ENCODE measurements at places on chromosomes 12 and 14. TPM values are rescaled to one million over a fixed set of nuclear protein-coding genes. Genes with fewer than 3 reads are reported as not detected.

DNA sequence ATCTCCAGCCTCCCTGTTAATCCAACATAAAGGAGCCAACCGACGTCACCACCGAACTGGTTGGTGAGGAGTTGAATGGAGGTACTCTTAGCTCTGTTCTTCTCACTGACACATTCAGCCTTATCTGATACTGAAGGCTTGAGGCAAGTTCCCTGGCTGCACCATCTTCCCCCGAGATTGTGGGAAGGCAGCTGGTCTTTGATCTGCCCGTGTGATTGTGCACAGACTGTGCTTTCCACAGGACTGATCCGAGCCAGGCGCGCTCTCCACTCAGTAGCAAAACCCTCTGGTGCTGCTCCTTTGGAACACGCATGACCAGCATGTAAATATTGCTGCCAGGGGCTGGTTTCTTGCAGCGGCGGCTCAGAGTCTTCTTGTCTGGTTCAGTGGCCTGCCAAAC lies 30.1 kb upstream of the DLK1 start:
- no peak for DNase-seq

The DNAJC22 gene
- polyA plus RNA-seq: 30.2 TPM

DNA sequence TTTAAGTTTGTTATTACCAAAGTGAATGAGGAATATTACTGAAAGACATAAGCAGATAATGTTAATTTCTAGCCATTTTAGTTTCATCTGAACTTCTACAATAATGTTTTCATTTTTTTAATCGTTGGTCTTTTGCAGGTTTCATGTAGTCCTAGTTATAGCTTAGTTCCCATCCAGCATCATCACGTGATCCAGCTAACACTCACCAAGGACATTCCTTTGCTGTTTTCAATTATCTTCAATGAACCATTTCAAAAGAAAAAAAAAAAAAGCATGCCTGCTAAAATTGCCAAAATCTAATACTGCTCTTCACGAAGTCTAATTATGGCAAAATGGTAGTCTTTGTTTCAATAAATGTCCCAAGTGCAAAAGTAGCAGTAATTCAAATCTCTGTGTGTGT lies 187.7 kb upstream of the ATXN7L3B start:
- no peak for DNase-seq

- no peak for DNase-seq
These were observed 47.2 kb downstream of the ALDH1L2 start for GRCh38 chr12:105036937-105037649.

DNA sequence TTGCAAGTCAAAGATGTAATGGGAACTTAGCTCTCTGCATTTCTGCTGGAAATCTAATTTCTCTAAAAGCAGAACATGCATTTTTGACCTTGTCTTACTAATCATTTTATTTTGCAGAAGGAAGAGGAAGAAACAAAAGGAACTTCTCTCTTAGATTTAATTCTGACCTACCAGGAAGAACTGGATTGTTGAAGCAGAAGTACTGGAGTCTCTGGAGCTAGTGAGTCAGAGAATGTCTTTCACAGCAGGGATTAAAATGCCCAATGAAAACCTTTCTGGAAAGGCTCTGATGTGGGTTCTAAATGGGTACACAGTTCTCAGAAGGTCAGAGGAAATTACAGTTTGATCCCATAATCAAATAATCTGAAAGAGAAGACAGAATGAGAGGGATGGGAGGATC lies 70.8 kb upstream of the GNG2 start:
- no peak for DNase-seq

The PTPN21 gene
- polyA plus RNA-seq: 40.8 TPM

Data from left kidney (tissue), 8 donors.